Keratinocyte (primary cell): ENCODE measurements at places on chromosomes 5 and 9.

- DNase-seq, result no peak
Measured at GRCh38 chr5:176319827-176320554, 41.6 kb downstream of the KIAA1191 start.

- no peak for DNase-seq
Measured at GRCh38 chr5:172549696-172550095, 91.4 kb upstream of the NEURL1B start.

DNA sequence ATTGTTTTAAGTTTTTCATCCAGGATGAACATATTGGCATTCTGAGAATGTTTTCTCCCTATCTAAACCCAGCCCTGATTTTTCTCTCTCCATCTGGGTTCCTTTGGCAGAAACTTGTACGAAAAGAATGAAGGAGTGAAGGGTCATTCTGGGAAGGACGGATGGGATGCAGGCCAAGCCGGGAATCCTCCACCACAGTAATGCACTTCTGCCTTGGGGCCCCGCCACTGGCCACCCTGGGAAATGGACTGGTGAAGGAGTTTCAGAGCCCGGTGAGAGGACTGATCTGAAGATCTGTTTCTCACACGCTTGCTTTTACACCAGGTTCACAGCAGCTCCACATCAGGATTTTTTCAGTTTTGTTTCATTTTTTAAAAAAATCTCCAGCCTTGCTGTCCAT is 554.8 kb downstream of the BNC2 start:
- no peak for DNase-seq

DNA sequence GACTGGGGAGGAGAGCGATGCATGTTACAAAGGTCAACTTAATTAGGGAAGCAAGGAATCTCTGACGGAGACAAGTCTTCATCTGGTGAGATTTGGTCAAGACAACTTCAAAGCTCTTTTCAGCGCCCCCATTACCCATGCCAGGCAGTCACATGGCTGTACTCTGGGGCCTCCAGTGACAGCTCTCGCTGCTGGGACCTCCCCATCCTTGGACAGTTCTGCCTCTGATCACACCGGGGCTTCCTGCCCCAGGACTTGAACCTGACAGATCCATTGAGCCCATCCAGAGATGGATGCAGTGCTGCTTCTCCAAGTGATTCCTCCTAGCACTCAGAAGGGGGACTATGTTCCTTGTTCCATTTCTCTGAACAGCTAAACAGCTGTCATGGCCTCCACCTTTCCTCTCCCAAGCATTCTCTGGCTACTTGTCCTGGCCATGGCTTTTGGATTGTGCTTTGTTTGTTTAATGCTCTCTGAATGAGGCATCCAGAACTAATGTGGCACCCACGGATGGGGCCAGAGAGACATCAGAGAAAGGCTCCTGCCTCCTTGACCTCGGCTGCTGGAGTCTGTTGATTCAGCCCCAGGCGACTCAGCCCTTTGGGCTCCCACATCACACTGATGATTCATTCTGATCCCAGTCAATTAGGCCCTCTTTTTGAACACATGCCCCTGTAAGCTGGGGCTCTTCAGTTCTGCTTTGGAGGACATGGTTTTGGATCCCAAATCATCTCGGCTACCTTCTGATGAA is 122.1 kb upstream of the ADAMTS16 start:
- no peak for DNase-seq

DNA sequence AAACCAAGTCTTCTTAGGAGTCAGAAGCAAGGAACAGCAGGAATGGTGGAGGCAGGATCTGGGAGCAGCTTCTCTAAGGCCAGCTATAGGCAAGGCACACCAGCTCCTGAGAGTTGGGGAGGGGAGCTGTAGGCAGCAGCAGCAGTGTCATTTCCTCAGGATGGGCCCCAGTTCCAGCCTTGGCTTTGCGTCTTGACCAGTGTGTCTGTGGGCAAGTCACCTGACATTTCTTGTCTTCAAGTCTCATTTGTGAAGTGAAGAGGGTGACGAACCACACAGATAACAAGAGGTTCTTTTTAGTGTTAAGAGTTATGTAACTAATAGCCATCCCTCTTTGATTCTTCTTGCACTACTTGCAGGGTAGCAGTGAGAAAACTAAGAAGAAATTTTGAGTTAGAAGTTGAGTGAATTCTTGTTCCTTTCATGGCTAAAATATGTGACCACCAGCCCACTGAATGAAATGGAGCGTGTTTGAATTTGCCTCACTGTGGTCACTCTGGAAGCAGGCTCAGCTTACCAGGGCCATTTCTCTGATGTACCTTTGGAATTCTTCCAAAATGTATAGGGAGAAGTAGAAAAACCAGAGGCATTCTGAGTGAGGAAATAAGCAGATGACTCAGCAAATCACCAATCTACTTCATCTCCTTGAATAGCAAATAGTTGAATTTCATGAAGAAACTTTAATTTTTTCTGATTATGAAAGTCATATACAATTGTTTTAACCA is 42.4 kb downstream of the RHOBTB3 start:
- DNase-seq, result no peak

- DNase-seq, result no peak
Measured at GRCh38 chr9:117795271-117795670, 91.1 kb downstream of the TLR4 start.

GRCh38 chr9:69748304-69748703 is 11.5 kb downstream of the PTAR1 start:
- no peak for DNase-seq

- DNase-seq, result no peak
Measured at GRCh38 chr9:16642421-16643109, 227.9 kb downstream of the BNC2 start.

DNA sequence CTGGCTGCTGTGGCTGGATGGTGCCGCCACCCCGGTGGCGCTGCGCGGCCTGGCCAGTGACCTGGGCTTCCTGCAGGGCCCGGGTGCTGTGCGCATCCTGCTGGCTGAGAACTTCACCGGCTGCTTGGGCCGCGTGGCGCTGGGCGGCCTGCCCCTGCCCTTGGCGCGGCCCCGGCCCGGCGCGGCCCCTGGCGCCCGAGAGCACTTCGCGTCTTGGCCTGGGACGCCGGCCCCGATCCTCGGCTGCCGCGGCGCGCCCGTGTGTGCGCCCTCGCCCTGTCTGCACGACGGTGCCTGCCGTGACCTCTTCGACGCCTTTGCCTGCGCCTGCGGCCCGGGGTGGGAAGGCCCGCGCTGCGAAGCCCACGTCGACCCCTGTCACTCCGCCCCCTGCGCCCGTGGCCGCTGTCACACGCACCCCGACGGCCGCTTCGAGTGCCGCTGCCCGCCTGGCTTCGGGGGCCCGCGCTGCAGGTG is 17.5 kb downstream of the CRB2 start:
- no peak for DNase-seq
